Transverse colon (tissue), 4 donors: ENCODE measurements at places on chromosomes 12 and 14.

GRCh38 chr12:92639017-92639416 lies 63.8 kb upstream of the PLEKHG7 start:
- DNase-seq, result no peak

- peak; percentile 85 for DNase-seq
Observed at GRCh38 chr12:47819896-47820630, at the start of gene HDAC7. Gene HDAC7 (minus strand): TSS chr12:47819903. CDS start chr12:47819785, 118 bp downstream.

DNA sequence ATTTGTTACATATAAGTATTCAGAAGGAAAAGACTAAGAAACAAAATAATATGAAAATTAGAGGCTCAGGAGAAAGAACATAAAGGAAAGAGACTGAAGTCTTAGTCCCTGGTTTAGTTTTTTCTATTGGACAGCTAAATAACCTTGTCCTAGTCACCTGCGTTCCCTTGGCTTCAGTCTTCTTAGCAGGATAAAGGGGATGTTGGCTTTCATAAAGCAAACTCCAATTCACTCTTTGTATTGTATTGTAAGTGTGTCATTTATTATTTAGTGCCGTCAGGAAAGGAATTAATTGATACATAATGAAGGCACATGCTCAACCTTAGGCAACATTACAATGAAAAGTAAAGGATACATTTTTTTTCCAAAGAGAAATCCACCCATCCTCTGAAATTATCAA lies 190.3 kb upstream of the PPFIA2 start:
- DNase-seq, result no peak

GRCh38 chr12:124551268-124552144 lies 15.9 kb downstream of the NCOR2 start:
- peak; percentile 42 for DNase-seq

DNA sequence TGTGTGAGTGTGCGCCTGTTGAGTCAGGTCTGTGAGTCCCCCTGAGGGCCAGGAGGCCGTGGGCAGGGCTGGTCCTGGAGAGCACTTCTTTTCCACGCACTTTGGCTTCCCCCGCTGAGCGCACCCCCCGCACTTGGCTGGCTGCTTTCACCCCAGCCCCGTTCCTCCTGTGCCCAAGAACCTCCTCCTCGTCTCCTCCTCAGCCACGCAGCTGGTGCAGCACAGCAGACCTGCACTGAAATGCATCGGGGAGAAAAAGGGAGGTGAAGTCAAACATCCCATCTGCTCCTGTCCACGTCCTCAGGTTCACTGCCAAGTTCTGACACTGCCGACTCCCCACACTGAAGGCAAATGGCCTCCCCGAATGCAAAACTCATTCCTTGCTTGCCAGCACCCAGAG lies 362.7 kb upstream of the SFSWAP start:
- no peak for DNase-seq

DNA sequence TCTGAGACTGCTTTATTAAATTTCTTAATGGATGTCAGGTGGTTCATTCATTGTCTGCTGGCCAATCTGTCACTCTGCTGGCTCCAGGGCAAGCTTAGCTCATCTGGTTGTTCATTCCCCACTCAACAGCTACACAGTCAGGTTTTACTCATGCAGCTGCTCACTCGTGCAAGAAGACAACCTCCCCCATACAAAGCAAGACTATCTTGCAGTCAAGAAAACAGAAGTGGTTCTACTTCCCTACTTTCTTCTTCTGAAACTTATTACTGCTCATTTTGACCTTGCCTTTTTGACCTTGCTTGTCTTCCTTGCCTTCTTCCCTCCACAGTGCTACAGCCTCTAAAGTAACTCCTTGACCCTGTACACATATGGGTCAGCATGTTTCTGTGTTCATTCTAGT lies 277.9 kb downstream of the SSPN start:
- DNase-seq, result no peak

DNA sequence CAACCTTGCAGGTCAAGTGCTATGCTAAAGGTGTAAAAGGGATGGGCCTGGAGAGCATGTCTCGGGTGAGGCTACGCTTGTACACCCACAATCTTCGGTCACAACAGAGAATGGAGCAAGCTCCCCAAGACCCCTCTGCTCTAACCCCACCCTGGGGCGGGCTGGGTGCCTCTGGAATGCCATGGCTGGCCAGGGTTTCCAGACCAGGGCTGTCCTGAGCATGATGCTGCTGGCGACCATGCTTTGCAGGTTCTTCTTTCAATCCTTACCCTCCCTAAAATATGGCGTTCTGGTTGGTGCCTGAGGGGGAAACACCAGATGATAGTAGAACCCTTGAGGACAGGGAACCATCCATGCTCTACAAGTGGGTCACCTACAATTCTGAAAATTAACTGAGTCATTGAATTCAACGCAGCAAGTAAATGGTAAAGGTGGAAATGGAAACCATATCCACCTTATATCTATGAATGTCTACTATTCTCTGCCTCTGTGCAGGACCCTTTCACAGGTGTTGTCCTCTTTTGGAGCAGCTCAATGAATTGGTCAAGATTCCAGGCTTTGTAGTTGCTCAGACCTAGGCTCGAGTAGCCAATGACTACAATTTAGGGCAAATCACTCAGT lies 111.6 kb upstream of the EGLN3 start:
- no peak for DNase-seq

DNA sequence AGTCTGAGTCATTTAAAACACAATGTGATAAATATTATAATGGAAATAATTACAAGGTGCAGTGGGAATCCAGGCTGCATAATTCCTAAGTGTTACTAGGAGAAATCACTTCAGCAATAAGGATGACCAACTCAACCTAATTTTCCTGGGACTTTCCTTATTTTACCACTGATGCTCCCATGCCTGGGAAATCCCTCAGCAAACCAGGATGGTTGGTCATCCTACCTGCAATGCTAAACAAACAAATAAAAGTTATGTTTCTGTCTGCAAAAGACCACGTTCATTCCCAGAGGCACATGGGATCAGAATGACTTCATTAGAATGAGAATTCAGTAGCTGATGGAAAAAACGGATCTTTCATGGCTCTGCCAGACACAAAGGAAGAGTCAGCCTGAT lies 130.8 kb upstream of the RAP1B start:
- DNase-seq, result no peak

DNA sequence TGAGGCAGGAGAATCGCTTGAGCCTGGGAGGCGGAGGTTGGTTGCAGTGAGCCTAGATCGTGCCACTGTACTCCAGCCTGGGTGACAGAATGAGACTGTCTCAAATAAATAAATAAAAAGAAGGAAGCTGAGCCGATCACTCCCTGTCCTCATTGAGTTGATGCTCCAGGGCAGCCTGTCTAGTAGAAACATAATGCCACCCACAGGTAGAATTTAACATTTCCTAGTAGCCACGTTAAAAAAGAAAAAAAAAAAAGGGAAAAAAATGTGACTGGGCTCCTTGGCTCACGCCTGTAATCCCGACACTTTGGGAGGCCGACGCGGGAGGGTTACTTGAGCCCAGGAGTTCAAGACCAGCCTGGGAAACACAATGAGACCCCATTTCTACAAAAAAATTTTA lies 135.7 kb downstream of the SCARB1 start:
- DNase-seq, result no peak

DNA sequence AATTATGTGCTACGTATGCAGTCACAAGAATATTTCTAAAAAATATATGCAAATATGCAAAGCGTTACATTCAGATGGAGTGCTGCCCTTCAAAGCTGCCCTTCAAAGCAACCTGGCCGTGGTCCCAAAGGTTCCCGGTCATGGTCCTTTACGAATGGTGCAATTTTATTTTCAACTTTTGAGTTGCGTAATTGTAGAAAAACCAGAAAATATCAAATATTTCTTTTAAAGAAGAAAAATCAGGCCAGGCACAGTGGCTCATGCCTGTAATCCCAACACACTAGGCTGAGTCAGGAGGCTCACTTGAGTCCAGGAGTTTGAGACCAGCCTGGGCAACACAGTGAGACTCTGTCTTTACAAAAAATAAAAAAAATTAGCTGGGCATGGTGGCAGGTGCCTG lies 21.4 kb downstream of the CLSTN3 start:
- no peak for DNase-seq

- no peak for DNase-seq
Observed at GRCh38 chr12:122651520-122652224, 51.5 kb downstream of the HCAR2 start.

GRCh38 chr12:119804011-119804641 lies 73.0 kb downstream of the CIT start:
- no peak for DNase-seq

DNA sequence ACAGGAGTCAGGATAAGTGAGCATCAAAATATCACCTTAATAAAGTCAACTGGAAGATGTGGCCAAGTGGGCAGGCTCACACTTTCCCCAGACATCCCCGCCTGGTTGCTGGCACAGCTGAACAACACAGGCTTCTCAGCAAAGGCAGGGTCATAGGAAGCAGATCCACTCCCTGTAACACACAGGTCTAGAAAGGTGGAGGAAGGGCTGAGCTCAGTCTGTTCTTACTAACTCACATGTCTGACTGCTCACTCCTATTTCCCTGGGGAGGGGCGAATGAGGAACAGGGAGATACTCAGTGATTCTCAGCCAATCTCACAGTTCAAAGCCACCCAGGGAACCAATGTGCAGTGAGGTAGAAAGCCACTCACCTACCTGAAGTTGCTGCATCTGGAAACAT lies 45.0 kb upstream of the AMN1 start:
- no peak for DNase-seq

- DNase-seq, result no peak
Observed at GRCh38 chr12:58794859-58795258, 125.4 kb downstream of the LRIG3 start.

GRCh38 chr12:6946920-6947374 lies 3.1 kb downstream of the C12orf57 start:
- DNase-seq, result no peak

DNA sequence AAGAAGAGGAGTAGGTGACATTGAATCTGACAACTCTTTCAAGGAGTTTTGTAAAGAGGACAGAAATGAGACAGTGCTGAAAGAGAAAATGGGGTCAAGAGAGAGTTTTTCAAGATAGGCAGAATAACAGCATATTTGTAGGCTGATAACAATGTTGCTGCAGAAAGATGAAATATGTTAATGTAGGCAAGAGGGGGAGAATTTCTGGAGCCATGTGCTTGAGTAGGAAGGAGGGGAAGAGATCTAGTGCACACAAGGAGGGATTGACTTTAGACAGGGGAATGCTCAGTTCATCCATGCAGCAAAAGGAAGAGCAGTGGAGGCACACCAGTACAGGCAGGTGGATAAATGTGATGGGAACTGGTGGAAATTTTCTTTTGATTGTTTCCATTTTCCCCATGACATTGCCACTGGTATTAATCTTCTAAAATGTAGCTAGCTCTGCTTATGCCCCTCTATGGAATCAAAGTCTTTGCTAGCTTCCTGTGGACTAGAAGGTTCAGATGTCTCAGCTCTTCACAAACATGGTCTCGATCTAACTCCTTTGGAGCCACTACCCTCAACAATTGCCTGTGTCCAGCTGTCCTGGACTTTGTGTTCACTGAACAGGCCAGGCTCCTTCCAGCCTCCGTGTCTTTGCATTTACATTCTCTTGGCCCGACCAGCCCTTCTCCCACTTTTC lies 9.1 kb downstream of the PROX2 start:
- DNase-seq, result no peak
